ENCODE measurements at places on chromosomes 1 and 21.

GRCh38 chr1:175225805-175226129, 33.2 kb upstream of the KIAA0040 start:
- no peak for DNase-seq

GRCh38 chr21:41770901-41771624, 4.2 kb upstream of the RIPK4 start:
- no peak for DNase-seq

DNA sequence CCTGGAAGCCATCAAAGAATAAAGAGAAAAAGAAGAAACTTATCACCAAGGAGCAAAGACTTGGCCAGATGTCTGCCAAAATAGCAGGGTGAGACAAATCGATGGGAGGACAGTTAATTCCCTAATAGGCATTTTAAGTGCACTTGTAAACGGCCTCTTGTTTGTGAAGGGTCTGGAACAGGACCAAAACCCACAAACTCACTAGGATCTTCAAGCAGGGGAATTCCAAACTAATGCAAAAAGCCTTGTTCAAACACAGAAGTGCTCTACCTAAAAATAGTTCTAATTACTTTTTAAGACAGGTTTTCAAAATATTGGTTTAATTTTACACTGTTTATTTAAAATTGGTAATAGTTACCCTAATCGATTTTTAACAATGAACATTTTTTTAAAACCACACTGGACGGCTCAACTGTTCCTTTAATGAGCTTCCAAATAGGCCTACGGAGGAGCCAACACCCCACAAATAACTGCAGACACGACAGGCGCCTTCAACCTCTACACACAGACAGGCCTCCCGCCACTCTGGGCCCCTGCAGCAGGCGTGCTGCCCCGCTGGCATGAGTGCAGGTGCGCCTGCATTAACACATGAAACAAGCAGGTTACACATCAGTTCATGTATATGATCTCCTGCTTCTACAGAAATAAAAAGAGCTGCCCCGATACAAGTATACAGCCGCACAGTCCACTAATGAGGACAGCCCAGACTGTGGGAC, 15.8 kb downstream of the UBE2G2 start:
- no peak for DNase-seq

DNA sequence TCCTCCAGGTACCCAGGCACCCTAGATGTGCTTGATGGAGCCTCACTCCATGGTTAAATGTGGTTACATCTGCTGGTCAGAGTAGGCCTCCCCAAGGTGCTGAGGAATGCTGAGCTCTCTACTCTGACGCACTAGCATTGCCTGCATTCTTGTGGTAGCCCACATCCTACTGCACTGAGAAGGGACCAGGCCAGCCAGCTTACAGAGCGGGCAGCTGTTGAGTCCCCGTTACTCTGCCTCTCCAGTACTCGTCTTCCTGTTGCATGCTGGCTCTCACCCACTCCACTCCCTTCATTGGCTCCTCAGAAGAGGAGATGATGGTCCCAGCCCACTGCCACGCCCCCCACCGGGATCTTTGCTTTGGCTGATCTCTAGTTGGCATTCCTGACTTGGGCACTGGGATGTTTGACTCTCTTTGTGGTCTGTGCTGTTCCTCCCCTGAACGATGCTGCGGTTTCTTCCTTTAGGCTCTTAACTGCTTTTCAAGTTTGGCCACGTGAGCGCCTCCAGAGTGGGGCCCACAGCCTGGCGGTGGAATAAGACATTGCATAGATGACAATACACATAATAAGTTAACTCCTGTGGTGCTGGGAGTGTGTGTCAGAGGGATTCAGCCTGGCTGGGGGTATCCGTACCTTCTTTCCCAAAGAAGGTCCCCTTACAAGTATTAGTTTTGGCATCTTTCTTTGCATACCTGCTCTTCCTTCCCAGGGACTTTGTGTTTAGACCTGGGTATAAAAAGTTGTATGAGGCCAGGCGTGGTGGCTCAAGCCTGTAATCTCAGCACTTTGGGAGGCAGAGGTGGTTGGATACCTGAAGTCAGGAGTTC, 18.6 kb downstream of the AZIN2 start:
- no peak for DNase-seq

DNA sequence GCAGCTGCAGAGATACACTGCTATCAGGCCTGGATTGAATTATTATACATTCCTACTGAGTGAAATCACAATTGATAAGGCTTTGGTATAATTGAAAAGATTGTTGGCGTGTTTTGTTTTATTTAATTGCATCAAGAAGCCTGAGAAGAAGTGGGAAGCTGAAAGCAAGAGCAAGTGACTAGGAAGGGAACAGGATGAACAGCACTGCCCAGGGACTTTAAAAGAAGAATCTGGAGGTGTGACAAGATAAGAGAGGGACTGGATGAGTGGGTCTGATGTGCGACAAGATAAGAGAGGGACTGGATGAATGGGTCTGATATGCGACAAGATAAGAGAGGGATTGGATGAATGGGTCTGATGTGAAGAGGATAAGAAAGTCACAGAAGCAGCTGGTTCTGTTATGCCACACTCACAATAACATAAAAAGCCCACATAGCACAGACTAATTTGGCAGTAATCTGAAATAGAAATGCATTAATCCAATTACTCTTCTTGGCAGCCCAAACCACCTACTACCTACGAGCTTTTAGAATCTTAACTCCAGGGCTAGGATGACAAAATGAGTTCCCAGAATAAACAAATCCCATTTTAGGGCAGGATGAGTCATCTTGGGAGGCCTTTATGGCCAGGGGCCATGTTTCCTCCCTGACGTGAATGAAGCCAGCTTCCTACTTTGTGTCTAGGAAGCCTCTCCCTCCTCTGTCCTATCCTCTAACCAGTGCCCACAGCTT, 129.7 kb downstream of the DUSP10 start:
- DNase-seq, result peak; percentile 22

DNA sequence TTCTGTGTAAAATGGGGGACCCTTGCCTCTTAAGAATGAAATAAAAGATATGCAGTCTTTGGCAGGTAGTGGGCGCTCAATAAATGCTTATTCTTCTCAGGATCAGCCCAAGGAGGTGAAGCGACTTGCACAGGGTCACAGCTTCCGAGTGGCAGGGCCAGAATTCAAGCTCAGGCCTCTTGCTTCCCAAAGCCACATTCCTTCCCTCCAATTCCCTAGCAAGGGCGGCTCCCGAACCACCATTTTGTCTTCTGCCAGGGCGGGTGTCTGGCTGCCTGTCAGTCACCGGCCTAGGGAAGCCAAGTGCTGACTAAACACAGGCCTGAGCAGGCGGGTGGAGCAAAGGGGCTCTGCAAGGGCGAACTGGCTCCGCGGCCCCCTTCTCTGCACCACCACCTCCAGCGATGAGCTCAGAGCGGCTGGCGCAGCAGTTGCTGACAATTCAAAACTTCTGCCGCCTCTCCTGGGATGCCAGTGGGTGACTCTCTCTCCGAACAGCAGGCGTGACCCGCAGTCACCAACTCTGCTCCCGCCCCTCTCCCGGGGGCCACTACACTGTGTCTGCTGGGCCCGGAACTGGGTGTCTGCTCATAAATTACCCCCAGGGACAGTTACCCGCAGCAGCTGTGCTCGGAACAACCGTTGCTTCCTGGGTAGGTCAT, 10.8 kb downstream of the GPR3 start:
- no peak for DNase-seq

DNA sequence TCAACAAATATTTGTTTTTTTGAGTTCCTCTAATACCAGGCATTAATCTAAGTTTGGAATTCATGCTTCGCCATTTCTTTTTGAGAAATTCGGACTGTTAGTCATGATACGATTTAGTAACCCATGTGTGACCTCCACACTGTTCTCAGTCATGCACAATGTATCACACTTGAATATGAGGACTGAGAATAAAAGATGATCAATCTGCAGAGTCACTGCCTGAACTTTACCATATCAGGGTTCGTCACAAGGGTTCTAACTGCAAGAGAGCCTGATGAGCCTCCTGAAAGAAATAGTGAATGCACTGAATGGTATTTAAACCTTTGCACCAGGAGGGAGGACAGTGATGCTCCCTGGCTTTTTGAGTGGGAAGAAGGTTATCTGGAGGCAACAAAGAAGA, 10.9 kb upstream of the FASLG start:
- no peak for DNase-seq

GRCh38 chr1:24454673-24455072, 39.1 kb downstream of the NIPAL3 start:
- DNase-seq, result no peak
